ENCODE measurements at places on chromosomes 6 and 20. TPM values are rescaled to one million over a fixed set of nuclear protein-coding genes. Genes with fewer than 3 reads are reported as not detected.

- H3K27ac ChIP-seq: peak overlapping the region; percentile 83
- peaks cover 48% of the 10 kb centered on the region for H3K4me1 ChIP-seq
- peak; percentile 75 for DNase-seq
- peaks cover 25% of the 10 kb centered on the region for H3K36me3 ChIP-seq
- no peaks in the 10 kb centered on the region for H3K27me3 ChIP-seq
- H3K4me3 ChIP-seq: peak overlapping the region; percentile 62
Observed at GRCh38 chr20:32354592-32355416, 3.3 kb upstream of the ASXL1 start.

DNA sequence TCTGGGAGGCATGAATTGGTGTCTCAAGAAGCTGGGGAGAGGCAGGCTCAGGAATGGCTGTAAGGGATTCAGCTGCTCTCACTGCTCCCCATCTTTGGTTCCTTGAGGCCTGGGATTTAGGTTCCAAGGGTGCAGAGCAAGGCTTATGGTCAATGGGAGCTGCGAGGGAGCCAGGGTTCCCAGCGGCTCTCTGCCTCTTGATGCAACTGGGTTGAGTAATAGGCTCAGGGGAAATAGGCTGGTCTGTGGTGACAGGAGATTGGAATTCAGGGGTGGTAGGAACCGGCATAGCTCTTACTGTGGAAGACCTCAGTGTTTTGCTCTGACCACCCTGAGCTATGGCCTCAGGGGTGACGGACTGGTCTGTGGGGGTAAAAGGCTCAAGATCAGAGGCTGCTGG is 13.0 kb upstream of the NRM start:
- no peak overlapping the region for H3K4me3 ChIP-seq
- H3K4me1 ChIP-seq: no peaks in the 10 kb centered on the region
- H3K36me3 ChIP-seq: peaks cover 22% of the 10 kb centered on the region
- DNase-seq: no peak
- H3K27me3 ChIP-seq: no peaks in the 10 kb centered on the region

Gene KHDC1L
- 0.44 TPM for total RNA-seq

Gene SRMS
- not detected for total RNA-seq

Gene TAGAP
- not detected for total RNA-seq

Measured in HFFc6 (cell line).